ENCODE measurements at places on chromosomes 7 and 10. TPM values are rescaled to one million over a fixed set of nuclear protein-coding genes. Genes with fewer than 3 reads are reported as not detected.

DNA sequence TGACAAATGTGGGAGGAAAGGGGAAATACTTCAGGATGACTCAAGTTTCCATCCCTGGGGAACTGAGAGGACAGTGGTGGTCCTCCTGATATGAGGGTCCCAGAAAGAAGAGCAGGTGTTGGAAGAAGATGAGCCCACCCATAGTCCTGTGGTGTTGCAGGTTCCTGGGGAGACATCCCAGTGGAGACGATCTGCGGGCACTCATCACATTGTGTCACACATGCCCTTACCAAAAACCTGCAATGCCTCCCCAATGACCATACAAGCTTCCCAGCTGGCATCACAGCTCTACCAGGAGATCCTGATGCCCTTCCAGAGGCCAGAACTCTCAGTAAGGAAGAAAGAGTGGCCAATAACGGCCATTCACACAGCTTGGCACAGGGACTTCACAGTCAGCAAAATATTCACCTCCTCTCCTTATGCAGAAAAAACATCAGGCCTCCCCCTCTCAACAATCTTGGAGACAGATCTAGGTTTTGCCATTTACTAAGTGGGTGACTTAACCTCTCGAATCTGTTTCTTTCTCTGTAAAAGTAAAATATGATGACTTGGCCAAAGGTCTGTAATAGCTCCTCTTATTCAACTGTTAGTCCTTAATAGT is 9.0 kb downstream of the PUS7 start:
- H3K36me3 ChIP-seq: no peaks in the 10 kb centered on the region
- no peak for DNase-seq
- H3K4me3 ChIP-seq: no peak overlapping the region
- no peak overlapping the region for H3K27ac ChIP-seq
- no peaks in the 10 kb centered on the region for H3K27me3 ChIP-seq
- H3K4me1 ChIP-seq: no peaks in the 10 kb centered on the region

- no peaks in the 10 kb centered on the region for H3K4me1 ChIP-seq
- H3K36me3 ChIP-seq: peaks cover 3% of the 10 kb centered on the region
- H3K27ac ChIP-seq: no peak overlapping the region
- no peak for DNase-seq
These were observed 17.6 kb downstream of the MINDY3 start for GRCh38 chr10:15842556-15843169.

The CPA4 gene
- total RNA-seq: not detected

The DLX6 gene
- not detected for total RNA-seq

The TMEM139 gene
- 0.90 TPM for total RNA-seq

Data from CD8-positive, alpha-beta memory T cell (primary cell).